ENCODE measurements at places on chromosomes 13 and 19. TPM values are rescaled to one million over a fixed set of nuclear protein-coding genes. Genes with fewer than 3 reads are reported as not detected.

GRCh38 chr19:2507109-2507508 is 31.2 kb downstream of the GADD45B start:
- no peaks in the 10 kb centered on the region for H3K4me1 ChIP-seq
- H3K27me3 ChIP-seq: no peaks in the 10 kb centered on the region
- no peak for DNase-seq
- no peak overlapping the region for H3K4me3 ChIP-seq
- no peak overlapping the region for H3K27ac ChIP-seq
- H3K36me3 ChIP-seq: no peaks in the 10 kb centered on the region

Gene OLFM4
- 0.55 TPM for total RNA-seq

- DNase-seq: no peak
- no peaks in the 10 kb centered on the region for H3K36me3 ChIP-seq
These were observed 232.6 kb upstream of the IPO5 start for GRCh38 chr13:97720896-97721295.

- H3K36me3 ChIP-seq: peaks cover 13% of the 10 kb centered on the region
- peaks cover 73% of the 10 kb centered on the region for H3K4me1 ChIP-seq
- peak overlapping the region; percentile 80 for H3K27ac ChIP-seq
- H3K27me3 ChIP-seq: peaks cover 49% of the 10 kb centered on the region
- peak; percentile 41 for DNase-seq
These were observed 8.4 kb downstream of the KANK3 start for GRCh38 chr19:8334458-8335342.

Gene IZUMO4
- total RNA-seq: 2.8 TPM

- H3K27ac ChIP-seq: no peak overlapping the region
- peaks cover 45% of the 10 kb centered on the region for H3K36me3 ChIP-seq
- no peak for DNase-seq
- H3K27me3 ChIP-seq: no peaks in the 10 kb centered on the region
These were observed 40.6 kb downstream of the SUGP2 start for GRCh38 chr19:18992696-18993095.

All from left ventricle myocardium inferior (tissue), 1 donor.